Mammary epithelial cell (primary cell): ENCODE measurements at places on chromosomes 1 and 21. TPM values are rescaled to one million over a fixed set of nuclear protein-coding genes. Genes with fewer than 3 reads are reported as not detected.
A peak's percentile ranks its signal among the peaks of the same experiment; 100 is the strongest.

DNA sequence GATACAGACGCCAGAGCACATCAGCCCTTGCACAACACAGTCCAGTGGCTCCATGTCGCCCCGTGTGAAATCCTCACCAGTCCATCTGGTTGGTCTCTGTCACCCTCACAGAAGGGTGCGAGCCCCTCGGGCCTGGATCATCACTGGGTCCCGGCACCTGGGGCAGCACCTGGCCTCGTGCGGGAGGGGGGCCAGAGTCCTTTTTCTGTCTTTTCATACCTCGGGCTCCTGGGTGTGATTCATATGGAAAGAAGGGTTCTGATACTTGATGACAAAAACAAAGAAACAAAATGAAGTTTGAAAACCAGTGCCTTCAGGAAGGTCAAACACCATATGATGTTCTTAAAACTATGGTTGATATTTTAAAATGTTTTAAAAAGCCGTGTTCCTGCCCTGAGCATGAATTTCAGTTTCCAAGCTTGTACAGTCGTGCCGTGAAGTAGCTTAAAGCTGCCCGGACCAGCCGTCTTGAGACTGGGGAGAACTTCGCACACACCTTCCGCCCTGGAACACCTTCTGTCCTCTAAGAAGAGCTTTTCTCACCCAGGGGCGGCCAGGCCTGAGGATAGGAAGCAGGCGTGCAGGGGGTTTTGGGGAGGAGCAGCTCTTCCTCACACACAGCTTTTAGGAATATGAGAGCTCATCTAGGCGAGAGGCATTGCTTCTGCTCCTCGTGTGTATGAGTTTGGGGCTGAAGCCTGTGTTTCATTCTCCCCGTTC is 35.2 kb downstream of the SLC37A1 start:
- no peak for DNase-seq

Gene DPYD
- 24.3 TPM for total RNA-seq

- DNase-seq: no peak
These were observed 5.5 kb upstream of the JUN start for GRCh38 chr1:58789322-58789856.

Gene FMO1
- not detected in 2 replicates for total RNA-seq

DNA sequence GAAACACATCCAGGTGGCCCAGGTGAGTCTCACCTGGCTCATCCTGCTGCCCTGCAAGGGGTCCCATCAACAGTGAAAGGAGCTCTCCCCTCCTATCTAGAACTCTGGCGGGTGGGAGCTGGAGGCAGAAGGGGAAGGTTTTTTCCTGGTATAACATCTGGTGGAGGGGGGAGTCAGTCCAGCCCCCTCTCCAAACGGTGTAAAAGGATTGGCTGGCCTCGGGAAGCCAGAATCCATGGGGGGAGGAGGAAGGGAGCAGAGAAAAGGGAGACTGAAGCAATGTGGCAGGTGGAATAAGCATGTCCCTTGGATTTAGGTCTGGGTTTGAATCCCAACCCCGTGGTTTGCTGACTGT is 1.2 kb upstream of the CAMK2N1 start:
- no peak for DNase-seq

Gene SLC35F3
- 23.3 TPM for total RNA-seq

DNA sequence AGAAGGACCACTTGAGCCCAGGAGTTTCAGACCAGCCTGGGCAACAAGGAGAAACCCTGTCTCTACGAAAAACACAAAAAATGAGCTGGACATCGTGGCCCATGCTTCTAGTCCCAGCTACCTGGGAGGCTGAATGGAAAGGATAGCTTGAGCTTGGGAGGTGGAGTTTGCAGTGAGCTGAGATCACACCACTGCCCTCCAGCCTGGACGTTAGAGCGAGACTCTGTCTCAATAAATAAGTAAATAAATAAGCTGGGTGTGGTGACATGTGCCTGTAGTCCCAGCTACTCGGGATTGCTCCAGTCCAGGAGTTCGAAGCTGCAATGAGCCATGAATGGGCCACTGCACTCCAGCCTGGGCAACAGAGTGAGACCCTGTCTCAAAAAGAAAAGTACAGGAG is 3.6 kb downstream of the AKR1A1 start:
- no peak for DNase-seq

DNA sequence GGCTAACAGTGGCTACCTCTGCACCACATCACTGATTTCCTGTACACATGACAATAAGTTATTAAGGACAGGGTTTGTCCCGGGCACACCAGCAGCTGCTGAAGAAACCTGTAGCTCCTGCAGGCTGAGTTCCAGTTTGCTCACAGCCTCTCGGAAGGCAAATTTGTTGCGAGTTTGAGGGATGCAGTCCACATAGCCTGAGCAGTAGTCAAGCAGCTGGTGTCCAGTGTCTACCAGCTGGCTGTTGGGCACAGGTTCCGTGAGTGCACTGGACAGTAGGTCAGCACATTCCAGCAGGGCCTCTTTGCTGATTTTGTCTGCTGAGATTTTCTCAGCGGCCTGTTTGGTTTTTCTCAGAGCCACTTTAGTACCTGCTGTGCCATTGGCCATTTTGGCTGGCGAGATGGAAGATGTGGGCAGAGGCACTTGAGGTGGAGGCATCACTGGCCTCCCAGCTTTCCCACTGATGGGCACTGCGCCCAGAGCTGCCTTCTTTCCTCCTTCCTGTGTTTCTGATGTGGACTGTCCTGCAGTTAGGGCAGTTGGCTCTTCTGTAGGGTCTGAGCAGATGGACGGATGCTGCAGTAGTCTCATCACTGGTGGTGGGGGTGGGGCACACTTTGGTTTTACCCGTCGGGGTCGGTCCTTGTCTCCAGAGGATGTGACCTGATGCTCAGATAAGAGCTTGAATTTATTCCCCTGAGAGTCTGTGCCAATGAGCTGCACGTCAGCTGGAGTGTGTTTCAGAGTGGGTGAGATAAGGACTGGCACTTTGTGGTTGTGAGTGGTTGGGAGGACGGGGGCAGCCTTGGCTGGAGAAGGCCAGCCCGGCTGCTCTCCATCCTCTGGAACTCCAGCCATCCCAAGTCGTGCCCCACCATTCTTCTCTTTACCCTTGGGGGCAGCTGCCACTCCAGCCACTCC is 26.1 kb downstream of the TOR3A start:
- DNase-seq: no peak

Gene SPRR5
- 0.43 and 0.78 TPM in 2 replicates for total RNA-seq

DNA sequence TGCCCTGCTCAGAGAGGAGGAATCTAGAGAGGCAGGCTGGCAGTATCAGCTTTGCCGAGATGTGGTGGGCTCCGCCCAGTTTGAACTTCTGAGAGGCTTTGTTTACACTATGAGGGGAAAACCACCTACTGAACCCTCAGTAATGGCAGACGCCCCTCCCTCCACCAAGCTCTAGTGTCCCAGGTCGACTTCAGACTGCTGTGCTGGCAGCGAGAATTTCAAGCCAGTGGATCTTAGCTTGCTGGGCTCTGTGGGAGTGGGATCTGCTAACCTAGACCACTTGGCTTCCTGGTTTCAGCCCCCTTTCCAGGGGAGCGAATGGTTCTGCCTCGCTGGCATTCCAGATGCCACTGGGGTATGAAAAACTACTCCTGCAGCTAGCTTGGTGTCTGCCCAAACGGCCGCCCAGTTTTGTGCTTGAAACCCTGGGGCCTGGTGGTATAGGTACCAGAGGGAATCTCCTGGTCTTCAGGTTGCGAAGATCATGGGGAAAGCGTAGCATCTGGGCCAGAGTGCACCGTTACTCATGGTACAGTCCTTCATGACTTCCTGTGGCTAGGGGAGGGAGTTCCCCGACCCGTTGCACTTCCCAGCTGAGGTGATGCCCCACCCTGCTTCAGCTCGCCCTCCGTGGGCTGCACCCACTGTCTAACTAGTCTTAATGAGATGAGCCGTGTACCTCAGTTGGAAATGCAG is 43.6 kb downstream of the C21orf91 start:
- DNase-seq: no peak

Gene LAX1
- 0.17 TPM for total RNA-seq

GRCh38 chr21:45577801-45578175 is 35.5 kb upstream of the SLC19A1 start:
- no peak for DNase-seq

GRCh38 chr1:17196496-17197185 is 8.3 kb upstream of the PADI1 start:
- DNase-seq: no peak

Gene ARTN
- total RNA-seq: 105 and 164 TPM in 2 replicates

Gene A3GALT2
- not detected for total RNA-seq

Gene B3GALNT2
- total RNA-seq: 66.3 TPM

Gene CLCA4
- 0.11 and 0.24 TPM in 2 replicates for total RNA-seq

Gene NBPF6
- total RNA-seq: not detected in 2 replicates

Gene KLF17
- total RNA-seq: 0.17 TPM

DNA sequence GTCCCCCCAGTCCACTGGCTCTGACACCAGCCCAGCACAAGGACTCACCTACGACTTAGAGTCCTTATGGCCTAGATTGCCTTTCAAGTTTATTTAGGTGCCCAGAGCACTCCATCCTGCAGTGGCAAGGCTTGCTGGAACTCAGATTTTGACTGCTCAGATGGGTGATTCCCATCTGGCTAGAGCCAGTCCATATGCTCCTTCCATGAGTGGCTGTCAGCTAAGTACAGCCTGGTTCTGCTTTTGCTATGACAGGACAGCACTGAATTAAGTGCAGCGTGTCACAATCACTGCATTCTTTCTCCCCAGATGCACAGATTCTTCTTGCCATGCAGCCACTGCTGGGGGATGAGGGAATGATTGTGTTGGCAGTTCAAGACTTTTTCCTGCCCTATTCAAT is 43.8 kb downstream of the GPR52 start:
- no peak for DNase-seq

GRCh38 chr1:157624471-157624870 is 26.6 kb upstream of the FCRL4 start:
- no peak for DNase-seq

Gene RAB42
- total RNA-seq: 0.17 TPM

Gene INKA2
- 8.9 and 10.5 TPM in 2 replicates for total RNA-seq

DNA sequence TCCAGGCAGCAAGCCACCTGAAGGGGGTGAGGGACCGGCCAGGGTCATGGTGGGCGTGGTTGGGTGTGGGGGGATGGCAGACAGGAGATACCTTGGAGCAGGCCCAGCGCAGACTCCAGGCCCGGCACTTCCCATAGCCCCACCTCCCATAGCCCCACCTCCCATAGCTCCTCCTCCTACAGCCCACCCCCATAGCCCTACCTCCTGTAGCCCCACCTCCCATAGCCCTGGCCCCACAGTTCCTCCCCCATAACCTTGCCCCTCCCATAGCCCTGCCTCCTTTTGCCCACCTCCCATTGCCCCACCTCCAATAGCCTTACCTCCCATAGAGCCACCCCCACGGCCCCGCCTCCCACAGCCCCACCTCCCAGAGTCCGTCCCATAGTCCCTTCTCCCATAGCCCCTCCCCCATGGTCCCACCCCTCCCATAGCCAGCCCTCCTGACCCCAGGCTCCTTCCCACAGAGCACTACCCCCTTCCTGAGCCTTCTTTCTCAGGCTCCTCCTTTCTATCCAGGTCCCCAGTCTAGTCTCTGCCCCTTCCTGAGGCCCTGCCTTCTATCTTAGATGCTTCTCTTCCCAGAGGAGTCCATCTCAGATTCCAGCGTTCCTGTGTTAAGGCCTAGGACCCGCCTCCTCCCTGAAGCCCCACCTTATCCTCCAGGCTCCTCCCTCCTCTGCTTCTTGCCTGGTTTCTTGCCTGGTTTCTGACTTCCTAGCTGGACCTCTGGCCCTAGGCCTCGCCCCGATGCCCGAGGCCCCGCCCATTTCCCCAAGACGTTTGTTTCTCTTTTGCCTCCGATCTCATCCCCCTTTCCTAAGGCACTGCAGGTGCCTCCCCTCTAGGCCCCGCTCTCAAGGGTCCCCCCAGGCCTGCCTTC is 46.8 kb downstream of the PTPRU start:
- DNase-seq: peak; percentile 8

- DNase-seq: no peak
These were observed 85.9 kb downstream of the PSMG1 start for GRCh38 chr21:39097335-39097861.

DNA sequence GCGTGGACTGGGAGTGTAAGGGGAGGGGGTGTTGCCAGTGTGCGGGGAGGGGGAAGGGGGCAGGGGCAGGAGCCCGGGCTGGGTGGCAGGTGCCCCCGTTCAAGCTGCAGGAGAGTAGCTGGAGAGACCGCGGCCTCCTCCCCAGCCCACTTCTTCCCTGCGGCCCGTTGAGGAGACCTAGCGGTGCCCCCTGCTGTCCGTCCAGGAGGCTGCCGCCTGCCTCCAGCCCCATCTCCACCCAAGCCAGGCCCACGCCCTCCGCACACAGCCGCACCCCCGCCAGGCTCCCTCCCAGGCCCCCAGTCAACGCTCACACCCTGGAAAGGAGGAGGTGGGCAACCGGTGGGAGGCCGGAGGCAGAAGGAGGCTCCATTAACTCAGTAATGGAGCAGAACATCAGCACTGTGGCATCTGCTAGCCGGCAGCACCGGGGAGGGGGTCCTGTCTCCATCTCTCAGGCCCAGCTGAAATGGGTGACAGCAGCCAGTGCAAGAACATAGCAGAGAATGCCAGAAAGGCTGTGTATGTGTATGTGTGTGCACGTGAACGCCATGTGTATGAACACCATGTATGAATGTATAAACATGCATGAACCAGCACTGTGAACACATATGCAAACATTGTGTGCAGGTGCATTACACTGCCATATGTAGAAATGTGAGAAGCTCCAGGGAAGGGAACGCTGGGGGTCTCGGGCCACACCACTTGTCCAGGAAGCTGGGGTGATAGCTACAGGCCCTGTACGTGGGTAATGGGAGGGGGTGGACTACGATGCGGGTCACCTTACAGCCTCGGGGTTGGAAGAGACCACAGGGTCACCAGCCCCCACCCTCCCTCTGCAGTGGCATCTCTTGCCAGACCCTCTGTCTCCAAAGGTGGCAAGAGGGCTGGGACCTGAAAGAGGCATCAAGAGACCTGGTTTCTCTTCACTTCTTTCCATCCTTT is 84.6 kb downstream of the SYT2 start:
- peak; percentile 17 for DNase-seq

DNA sequence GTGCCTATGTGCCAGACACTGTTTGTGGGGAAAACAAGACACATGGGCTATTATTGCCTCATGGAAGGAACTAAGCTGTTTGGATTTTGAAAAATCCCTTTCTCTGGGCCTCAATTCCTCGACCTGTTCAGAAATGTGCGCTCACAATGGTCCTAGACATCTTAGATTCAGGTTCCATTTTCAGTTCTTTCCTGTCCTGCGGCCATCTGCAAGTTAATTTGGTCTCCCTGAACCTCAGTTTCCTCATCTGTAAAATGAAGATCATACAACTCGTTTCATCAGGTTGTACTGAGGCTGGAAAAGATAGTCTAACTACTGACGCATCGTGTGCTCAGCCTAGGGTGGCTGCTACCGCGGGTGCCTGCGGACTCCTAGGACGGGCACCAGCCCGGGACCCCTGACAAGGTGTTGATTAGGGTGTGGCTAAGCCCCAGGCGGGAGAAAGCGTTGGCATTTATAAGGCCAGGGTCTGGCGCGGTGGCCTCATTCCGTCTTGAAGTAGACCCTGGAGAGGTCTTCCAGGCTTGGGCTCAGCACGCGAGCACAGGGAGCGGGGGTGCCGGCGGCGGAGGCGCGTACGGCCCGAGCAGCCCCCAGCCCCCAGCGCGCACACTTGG is 493 bp upstream of the ELOA start:
- peak; percentile 17 for DNase-seq

DNA sequence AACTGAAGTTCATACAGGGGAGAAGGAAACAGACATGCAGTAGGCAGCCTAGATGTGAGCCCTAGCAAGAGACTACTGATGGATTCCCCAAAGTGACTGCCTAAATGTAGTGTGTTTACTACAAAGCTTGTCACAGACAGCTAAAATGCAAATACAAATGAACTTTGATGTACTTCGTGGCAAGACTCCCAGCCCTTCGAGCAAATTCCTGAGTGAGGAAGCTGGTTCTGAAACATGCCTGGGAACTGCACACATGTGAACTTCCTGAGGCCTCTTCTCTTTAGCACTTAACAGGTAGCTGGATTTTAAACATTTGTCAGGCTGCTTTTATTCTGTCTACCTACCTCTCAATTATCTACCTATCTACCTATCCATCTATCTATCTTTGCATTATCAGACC is 6.7 kb upstream of the IRF2BP2 start:
- DNase-seq: no peak
